ENCODE measurements at places on chromosomes 3 and 15. TPM values are rescaled to one million over a fixed set of nuclear protein-coding genes. Genes with fewer than 3 reads are reported as not detected.

DNA sequence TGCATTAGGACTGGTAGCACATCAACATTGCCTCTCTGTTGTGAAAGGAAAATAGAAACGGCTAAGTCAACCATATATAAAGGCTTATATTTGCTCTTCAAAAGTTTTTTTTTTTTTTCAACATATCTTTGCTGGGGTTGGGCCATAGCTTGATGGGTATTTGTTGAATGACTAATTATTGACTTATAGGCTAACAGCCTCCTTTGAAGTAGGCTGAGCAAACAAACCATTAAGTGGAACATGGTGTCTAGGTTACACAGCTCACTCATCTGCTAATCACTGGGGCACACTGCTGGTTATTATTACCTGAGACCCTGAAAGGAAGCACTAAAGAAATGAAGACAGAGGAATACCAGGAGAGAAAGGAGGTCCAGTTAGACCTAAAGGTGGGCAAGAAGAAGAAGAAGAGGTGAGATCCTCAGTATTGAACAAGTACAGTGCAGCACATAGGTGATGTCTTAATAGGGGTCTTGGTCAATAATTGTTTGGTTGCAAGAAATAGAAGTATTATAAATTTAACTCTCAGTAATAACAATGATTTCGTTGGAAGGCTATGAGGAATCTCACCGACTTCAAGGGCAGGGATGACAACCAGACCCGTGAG, 139.4 kb downstream of the RPLP1 start:
- no peak overlapping the region for H3K4me3 ChIP-seq
- H3K27ac ChIP-seq = no peak overlapping the region
- H3K4me1 ChIP-seq = peaks cover 6% of the 10 kb centered on the region

DNA sequence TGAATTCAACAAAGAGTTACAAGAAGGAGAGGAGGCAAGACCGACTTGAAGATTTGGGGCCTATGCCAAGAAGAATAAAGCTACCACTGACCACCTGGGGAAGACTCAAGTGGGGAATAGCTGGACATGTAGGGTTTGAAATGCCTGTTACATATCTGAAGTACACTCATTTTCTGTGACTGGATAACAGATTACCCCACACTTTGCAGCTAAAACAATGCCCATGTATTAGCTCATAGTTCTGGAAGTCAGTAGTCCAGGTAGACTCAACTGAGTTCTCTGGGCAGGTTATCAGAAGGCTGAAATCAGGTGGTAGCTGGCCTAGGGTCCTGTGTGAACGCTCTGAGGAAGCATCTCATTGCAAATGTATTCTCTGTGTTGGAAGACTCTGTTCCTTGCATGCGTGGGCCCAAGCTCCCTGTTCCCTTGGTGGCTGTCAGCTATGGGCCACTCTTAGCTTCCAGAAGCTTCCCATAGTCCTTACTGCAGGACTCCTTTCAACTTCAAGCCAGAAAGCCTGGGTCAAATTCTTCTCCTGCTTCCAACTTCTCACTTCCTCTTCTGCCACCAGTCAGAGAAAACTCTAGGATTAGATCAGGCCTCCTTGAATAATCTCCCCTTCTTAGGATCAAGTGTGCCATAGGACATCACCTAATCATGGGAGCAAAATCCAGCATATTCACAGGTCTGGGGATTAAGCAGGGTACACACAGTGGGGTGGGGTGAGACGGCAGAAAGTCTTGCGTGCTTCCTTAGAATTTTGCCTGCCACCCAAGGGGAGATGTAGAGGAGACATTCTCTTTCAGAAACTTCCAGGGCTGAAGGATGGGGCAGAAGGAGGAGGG, 187.8 kb downstream of the SHQ1 start:
- H3K4me1 ChIP-seq = peaks cover 3% of the 10 kb centered on the region
- no peaks in the 10 kb centered on the region for H3K36me3 ChIP-seq
- no peaks in the 10 kb centered on the region for H3K27me3 ChIP-seq
- no peak for DNase-seq

- peaks cover 54% of the 10 kb centered on the region for H3K36me3 ChIP-seq
- H3K27ac ChIP-seq = peak overlapping the region; percentile 69
- H3K27me3 ChIP-seq = no peaks in the 10 kb centered on the region
- DNase-seq = peak; percentile 72
Observed at GRCh38 chr3:51637941-51638471, 33.0 kb upstream of the TEX264 start.

DNA sequence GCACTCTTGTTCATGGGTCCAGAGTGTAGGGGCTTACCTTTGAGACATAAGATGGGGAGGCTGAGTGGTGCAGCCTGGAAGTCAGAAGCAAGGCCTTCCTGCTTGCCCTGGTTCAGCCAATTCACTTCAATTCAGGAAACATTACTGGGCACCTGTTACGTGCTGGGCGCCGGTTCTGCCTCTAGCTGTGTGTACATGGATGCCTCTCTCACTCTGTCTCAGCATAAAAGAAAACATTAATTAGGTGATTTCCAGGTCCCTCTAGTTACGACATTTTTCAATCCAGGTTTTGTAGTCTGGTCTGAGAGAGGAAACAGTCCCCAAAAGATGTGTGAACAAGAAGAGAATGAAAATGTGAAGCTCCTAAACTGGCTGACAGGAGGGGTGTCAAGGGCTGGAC, 1.2 kb downstream of the RTP1 start:
- no peak overlapping the region for H3K27ac ChIP-seq
- no peak for DNase-seq
- peaks cover 3% of the 10 kb centered on the region for H3K27me3 ChIP-seq
- no peak overlapping the region for H3K4me3 ChIP-seq
- H3K36me3 ChIP-seq = 0 out of 2 replicates have a peak, but pooled peaks cover 2% of the 10 kb centered on the region

The ADGRG7 gene
- total RNA-seq = not detected

GRCh38 chr15:78981532-78982313, 36.9 kb upstream of the CTSH start:
- no peak overlapping the region for H3K27ac ChIP-seq
- peaks cover 11% of the 10 kb centered on the region for H3K4me1 ChIP-seq
- H3K4me3 ChIP-seq = no peak overlapping the region
- no peaks in the 10 kb centered on the region for H3K36me3 ChIP-seq

The TERC gene
- total RNA-seq = 48.5 TPM

- no peaks in the 10 kb centered on the region for H3K4me1 ChIP-seq
- H3K4me3 ChIP-seq = no peak overlapping the region
- no peak overlapping the region for H3K27ac ChIP-seq
- H3K36me3 ChIP-seq = no peaks in the 10 kb centered on the region
- H3K27me3 ChIP-seq = no peaks in the 10 kb centered on the region
Observed at GRCh38 chr3:86661817-86662216, 329.1 kb downstream of the VGLL3 start.

The FBXW12 gene
- 2.0 TPM for total RNA-seq

- no peaks in the 10 kb centered on the region for H3K36me3 ChIP-seq
- no peak for DNase-seq
- H3K27me3 ChIP-seq = no peaks in the 10 kb centered on the region
- H3K4me1 ChIP-seq = no peaks in the 10 kb centered on the region
Observed at GRCh38 chr3:69967156-69967555, 32.4 kb upstream of the SAMMSON start.

- H3K4me1 ChIP-seq = peaks cover 7% of the 10 kb centered on the region
- H3K27me3 ChIP-seq = peaks cover 9% of the 10 kb centered on the region
- DNase-seq = no peak
- H3K4me3 ChIP-seq = no peak overlapping the region
- no peaks in the 10 kb centered on the region for H3K36me3 ChIP-seq
Observed at GRCh38 chr3:185943760-185944106, 5.9 kb upstream of the TRA2B start.

- peaks cover 5% of the 10 kb centered on the region for H3K36me3 ChIP-seq
- peaks cover 18% of the 10 kb centered on the region for H3K4me1 ChIP-seq
- no peaks in the 10 kb centered on the region for H3K27me3 ChIP-seq
- no peak overlapping the region for H3K27ac ChIP-seq
Observed at GRCh38 chr3:145719114-145719513, 441.9 kb downstream of the PLOD2 start.

- no peak overlapping the region for H3K27ac ChIP-seq
- DNase-seq = no peak
- H3K36me3 ChIP-seq = peaks cover 19% of the 10 kb centered on the region
- no peak overlapping the region for H3K4me3 ChIP-seq
- H3K4me1 ChIP-seq = peaks cover 12% of the 10 kb centered on the region
- H3K27me3 ChIP-seq = no peaks in the 10 kb centered on the region
Observed at GRCh38 chr15:26590676-26591075, 182.2 kb downstream of the GABRB3 start.

DNA sequence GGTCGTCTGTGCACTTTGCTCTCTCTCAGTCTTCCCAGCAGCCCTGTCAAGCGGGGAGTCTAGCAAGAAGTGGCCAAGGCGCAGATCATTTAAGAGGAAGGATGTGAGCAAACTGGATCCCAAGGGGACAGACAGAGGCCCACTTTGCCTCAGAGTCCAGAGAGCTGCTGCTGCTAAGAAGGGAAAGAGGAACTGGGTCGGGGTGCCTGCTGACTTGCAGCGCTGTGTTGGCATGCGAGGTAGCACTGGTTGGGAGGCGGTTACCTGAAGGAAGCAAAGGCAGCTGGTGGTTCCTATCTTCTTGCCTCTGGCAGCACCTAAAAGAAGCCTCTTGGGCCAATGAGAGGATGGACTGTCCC, 28.1 kb downstream of the SMAD3 start:
- no peak for DNase-seq
- no peaks in the 10 kb centered on the region for H3K27me3 ChIP-seq
- no peak overlapping the region for H3K4me3 ChIP-seq
- peaks cover 60% of the 10 kb centered on the region for H3K4me1 ChIP-seq
- H3K27ac ChIP-seq = peak overlapping the region; percentile 47

GRCh38 chr15:70586241-70586640, 177.1 kb downstream of the UACA start:
- no peaks in the 10 kb centered on the region for H3K36me3 ChIP-seq
- peak overlapping the region; percentile 69 for H3K4me3 ChIP-seq
- no peak overlapping the region for H3K27ac ChIP-seq
- H3K4me1 ChIP-seq = peaks cover 18% of the 10 kb centered on the region
- peaks cover 26% of the 10 kb centered on the region for H3K27me3 ChIP-seq

- H3K4me1 ChIP-seq = peaks cover 20% of the 10 kb centered on the region
- H3K27me3 ChIP-seq = no peaks in the 10 kb centered on the region
- DNase-seq = peak; percentile 13
- no peak overlapping the region for H3K27ac ChIP-seq
- no peaks in the 10 kb centered on the region for H3K36me3 ChIP-seq
Observed at GRCh38 chr3:63450634-63451363, 172.7 kb downstream of the SYNPR start.

The SPESP1 gene
- total RNA-seq = not detected

GRCh38 chr3:42518800-42519567, 16.5 kb downstream of the VIPR1 start:
- DNase-seq = peak; percentile 80
- 0 out of 2 replicates have a peak, but pooled peaks cover 2% of the 10 kb centered on the region for H3K4me1 ChIP-seq
- no peak overlapping the region for H3K4me3 ChIP-seq
- no peak overlapping the region for H3K27ac ChIP-seq
- H3K36me3 ChIP-seq = no peaks in the 10 kb centered on the region
- no peaks in the 10 kb centered on the region for H3K27me3 ChIP-seq

DNA sequence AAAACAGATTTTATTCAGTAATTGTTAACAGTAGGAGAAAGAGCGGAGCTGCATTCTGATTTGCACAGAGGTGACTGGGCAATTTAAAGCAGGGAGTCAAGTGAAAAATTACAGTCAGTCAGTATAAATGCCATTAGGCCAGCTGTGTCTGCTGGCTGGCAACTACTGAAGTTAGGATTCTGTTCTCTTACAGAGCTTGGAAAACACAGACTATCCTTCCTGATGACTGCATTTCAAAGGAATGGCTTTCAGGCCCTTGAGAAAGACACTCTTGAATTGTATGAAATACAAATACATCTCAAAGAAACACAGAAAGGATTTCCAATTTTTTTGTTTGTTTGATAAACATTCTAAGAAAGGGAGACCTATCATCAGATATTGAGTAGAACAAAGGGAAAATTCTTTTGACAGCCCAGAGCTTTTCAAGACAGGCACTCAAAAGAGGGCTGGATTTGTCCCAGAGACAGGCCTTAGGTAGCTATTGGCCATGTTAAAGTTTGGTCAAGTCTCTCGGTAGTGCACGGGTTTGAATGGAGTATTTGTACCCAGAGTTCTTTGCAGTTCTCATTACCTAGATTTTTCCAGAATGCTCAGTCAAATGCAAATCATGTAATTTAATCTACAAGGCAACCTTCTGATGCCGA, 551.2 kb upstream of the CCDC54 start:
- no peak for DNase-seq
- no peak overlapping the region for H3K4me3 ChIP-seq
- H3K4me1 ChIP-seq = peaks cover 70% of the 10 kb centered on the region
- peaks cover 8% of the 10 kb centered on the region for H3K36me3 ChIP-seq
- peak overlapping the region; percentile 88 for H3K27ac ChIP-seq
- H3K27me3 ChIP-seq = peaks cover 40% of the 10 kb centered on the region

The LRRIQ4 gene
- 0.09 TPM for total RNA-seq

DNA sequence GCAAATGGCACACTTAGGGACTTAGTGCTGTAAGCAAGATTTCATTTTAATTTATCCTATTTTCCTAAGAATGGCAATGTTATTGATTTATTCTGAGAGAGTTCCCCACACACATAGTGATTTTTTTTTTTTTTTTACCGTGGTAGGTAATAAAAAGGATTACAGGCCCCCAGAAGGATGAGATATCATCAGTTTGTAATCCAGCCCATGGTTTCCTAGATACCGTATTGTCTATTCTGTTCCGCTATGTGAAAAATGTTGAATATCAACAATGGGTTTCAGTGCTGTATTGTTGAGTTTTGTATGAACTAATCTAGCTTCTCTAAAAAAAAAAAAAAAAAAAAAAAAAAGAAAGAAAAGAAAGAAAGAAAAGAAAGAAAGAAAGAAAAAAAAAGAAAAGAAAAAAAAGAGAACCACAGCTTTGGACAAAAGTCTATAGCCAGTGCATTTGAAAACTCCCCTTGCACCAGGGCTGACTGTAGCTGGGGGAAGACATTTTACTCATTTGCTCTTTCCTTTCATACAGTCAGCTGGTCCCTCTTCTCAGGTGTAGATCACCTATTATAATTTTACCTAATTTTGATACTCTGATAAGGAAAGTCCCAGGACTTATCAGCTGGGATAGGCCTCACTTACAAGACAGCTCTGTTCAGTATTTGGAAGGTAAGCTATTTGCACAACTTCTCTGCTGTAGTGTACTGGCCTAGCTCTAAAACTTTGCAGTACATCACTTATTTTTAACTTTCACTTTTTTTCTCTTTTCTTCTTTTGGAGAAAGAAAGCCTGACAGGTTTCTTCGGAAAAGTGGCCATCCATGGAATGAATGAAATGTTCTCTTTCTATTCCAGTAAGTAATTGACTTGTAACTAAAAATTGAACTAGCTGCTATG, 101.4 kb upstream of the SOX2 start:
- H3K4me3 ChIP-seq = no peak overlapping the region
- peaks cover 33% of the 10 kb centered on the region for H3K4me1 ChIP-seq
- no peak for DNase-seq
- no peaks in the 10 kb centered on the region for H3K36me3 ChIP-seq

- peak overlapping the region; percentile 21 for H3K4me3 ChIP-seq
- no peaks in the 10 kb centered on the region for H3K36me3 ChIP-seq
- DNase-seq = peak; percentile 62
- peaks cover 57% of the 10 kb centered on the region for H3K4me1 ChIP-seq
- no peak overlapping the region for H3K27ac ChIP-seq
Observed at GRCh38 chr15:74300057-74300795, 64.1 kb downstream of the CCDC33 start.

DNA sequence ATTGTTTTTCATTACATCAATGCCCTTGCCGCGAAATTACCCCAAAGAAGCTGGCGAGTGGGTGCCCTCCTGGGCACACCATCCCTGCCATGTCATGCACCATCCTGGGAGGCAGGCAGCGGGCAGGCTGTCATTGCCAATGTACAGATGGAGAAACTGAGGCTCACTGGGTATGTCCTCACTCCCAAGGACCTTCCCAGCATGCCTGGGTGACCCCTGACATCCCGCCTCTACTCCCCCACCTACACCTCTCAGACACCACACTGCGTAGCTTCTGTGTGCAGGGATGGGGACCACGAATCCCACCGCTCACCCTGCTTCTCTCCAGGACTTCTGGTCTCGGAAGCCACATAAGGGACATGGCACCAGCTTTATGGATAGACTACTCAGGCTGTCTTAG, 41.0 kb upstream of the SLC41A3 start:
- DNase-seq = peak; percentile 3
- no peaks in the 10 kb centered on the region for H3K27me3 ChIP-seq
- peaks cover 14% of the 10 kb centered on the region for H3K4me1 ChIP-seq

All from WTC11 (cell line).